Stimulated activated CD8-positive, alpha-beta memory T cell treated with anti-CD3 and anti-CD28 coated beads, Interleukin-12 subunit alpha, Interleukin-12 subunit beta, amount 100 ng/mL, for 4 hours (primary cell): ENCODE measurements at places on chromosomes 2 and 18.

DNA sequence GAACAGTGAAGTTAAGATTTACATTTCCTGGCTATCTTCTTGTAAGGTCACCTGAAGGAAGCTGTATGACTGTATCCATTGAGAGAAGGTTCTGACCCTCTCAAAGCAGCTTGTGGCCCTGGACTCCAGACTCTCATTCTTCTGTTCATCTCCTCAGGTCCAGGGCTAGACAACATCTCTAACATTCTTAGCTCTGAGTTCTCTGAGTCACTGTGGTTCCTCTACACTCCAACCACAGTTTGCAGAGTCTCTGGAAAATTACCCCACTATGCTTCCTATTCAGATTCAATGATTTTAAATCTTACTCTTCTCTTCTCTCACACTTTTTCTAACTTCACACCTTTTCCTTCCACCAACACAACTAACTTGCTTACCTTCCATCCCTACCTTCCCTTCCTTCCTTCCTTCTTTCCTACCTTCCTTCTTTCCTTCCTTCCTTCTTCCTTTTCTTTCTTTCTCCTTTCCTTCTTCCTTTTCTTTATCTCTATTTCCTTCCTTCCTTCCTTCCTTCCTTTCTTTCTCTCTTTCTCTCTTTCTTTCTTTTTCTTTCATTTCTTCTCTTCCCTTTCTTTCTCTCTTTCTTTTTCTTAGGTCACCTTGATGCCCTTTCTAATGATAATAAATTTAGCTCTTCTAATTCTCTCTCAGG is 824.3 kb upstream of the ZEB2 start:
- DNase-seq: no peak

DNA sequence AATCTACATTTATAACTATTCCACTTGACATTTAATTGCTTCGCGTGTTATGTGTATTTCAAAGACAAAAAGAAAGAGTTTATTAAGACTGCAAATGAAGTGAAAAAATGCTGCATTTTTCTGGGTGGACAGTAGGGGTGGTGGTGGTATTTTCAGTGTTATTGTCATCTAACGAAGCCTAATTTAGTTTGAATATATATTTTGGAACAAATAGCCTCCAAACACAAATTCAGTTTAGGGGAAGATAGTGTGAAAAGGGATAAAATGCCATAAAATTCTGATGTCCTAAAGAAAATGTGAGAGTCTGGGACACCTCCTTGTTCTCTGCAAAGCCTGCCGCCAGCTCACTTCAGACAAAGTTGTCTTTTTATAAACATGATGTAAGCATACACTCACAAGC is 425.1 kb downstream of the NRXN1 start:
- no peak for DNase-seq

DNA sequence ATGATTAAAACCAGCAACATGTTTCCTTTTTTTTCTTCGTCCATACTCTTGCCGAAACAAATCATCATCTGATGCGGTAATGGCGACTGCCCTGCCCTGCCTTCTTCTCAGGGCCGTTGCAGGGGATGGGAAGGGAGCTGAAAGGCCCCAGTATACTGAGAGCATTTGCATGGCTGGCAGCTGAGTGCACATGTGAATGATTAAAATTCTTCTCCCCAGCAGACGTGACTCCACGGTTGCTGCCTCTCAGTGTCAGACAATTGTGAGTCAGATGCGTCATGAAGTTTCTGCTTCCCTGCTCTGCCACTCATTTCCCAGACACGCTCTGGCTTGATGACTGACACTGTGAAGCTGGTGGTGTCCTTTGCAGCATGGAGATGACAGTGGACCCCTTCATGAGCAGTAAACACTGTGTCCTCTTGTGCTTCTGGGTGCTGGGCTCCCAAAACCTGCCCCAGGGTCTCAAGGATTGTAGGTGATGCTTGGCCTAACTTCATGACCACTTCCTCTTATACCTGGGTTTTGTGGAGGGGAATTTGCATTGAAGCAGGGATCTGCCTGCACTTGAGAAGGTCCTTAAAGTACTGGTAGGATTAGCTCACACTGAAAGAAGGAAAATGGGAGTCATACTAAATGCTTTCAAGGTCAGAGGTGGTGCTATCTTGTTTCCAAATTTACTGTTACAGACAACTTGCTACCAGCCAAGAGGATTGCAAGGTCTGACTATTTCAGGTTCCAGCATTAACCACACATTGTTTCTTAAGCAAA is 222.5 kb upstream of the COPS8 start:
- DNase-seq: no peak

- DNase-seq: no peak
Observed at GRCh38 chr18:44075038-44075437, 605.6 kb upstream of the SETBP1 start.

DNA sequence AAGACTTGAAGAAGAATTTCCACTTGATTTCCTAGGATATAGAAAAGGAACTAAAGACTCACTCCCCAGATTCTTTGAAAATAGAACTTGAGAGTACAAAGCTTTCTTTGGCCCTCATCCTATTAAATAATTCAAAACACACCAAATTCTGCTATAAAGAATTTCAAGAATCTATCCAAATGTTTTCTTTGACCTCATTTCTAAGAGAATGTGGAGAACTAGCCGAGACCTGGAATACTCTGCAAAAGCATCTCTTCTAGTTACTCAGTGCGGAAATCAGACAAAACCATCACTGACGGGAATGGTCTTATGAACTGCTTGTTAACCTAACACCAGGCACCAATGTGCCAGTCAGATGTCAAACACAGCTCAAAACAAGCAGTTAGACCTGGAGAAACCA is 44.2 kb upstream of the ARL5A start:
- DNase-seq: no peak

DNA sequence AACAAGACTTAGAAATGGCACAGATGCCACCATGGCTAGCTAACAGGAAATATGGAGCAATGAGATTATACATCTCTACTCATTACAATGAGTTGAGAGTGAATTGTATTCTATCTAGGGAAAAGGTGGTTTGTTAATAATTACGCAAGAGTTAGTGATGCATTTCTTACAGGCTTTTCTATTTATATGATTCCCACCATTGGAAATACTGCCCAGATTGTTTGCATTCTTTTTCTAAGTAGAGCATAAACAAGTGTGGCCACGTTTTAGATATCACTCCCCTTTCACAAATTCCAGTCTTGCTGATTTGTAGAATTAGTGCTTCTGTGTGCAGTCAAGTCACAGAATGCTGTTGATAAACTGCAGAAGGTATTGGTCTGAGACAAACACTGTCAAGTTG is 56.6 kb downstream of the ZNF804A start:
- no peak for DNase-seq
